G401 (cell line): ENCODE measurements at places on chromosomes 3 and 15. TPM values are rescaled to one million over a fixed set of nuclear protein-coding genes. Genes with fewer than 3 reads are reported as not detected.

ROPN1 gene
- not detected in 2 replicates for total RNA-seq

DNA sequence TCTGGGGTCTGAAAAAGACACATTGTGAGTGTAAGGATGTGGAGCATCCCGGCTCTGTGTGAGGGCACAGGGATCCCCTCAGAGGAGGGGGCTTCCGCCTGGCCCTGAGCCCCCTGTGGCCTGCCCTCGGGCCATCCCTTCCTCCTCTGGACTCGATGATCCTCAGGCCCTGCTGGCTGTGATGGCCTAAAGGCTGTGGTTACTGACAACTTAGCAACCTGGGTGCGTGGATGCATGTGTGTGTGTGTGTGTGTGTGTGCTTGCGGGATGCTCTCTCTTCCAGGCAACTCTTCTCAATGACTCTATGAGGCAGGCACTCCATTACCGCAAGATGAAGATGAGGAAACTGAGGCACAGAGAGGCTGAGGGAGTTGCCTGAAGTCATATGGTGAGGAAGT is 66.0 kb downstream of the ASB7 start:
- DNase-seq, result no peak

DNA sequence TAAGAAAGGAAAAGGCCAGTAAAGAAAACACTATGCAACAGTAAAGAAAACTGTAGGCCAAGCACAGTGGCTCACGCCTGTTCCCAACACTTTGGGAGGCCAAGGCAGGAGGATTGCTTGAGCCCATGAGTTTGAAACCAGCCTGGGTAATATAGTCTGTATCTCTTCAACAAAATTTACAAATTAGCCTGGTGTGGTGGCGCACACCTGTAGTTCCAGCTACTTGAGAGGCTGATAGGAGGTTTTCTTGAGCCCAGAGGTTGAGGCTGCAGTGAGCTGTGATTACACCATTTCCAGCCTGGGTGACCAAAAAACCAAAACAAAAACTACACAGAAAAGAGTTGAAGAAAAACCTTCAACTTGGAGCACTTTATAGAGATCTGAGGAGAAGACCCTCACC is 31.8 kb downstream of the DAG1 start:
- no peak for DNase-seq

DNA sequence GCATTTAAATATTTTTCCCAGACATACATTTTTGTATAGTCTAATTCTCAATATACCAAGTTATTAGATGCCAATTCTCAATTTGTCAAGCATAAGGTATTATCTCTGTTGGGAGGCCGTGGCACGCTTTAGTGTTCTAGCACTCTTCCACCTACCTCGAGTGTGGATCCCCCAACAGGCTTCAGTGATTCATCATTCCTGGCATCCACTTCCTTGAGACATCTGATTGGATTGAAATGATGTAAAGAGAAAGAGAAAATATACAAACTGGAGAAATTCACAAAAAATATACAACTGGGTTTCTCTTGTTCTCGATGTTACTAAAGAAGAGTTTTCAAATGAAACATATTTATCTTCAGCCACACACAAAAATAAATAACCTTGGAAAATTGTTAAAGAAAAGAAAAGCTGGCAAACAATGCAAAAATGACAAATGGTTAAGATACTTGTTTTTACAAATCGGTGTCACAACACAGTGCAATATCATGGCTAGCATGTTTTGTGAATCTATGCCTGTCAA is 218.0 kb upstream of the CDIN1 start:
- DNase-seq, result no peak

- DNase-seq, result peak; percentile 87
Observed at GRCh38 chr15:25568751-25569150, 129.9 kb upstream of the UBE3A start.
